ENCODE measurements at places on chromosomes 4 and X.
A peak's percentile ranks its signal among the peaks of the same experiment; 100 is the strongest.

DNA sequence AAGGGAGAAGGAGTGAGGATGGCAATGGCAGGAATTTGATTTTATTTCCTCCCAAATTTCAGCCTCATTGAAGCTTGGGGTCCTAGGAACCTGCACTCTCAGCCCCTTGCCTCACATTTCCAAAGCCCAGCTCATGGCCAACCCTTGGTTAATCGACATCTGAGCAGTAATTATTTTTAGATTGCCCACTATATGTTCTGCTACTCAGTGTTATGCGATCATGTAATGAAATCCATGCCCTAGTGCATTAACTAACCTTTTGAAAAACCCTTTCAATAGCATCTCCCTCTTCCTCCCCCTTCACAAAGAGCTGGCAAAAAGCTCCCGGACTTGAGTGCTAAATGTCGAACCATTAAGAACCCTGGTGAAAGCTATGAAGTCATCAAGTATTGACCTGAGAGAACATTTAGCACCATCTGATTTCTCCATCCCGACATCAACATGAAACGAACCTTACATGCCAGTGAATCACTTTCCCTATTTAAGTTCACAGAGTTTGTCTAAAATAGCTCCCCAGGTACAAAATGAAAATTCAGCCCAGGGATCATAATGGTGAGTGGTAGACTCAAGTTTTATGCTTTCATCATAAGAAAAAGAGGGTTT is 59.2 kb upstream of the RPS6KA3 start:
- no peak for DNase-seq

DNA sequence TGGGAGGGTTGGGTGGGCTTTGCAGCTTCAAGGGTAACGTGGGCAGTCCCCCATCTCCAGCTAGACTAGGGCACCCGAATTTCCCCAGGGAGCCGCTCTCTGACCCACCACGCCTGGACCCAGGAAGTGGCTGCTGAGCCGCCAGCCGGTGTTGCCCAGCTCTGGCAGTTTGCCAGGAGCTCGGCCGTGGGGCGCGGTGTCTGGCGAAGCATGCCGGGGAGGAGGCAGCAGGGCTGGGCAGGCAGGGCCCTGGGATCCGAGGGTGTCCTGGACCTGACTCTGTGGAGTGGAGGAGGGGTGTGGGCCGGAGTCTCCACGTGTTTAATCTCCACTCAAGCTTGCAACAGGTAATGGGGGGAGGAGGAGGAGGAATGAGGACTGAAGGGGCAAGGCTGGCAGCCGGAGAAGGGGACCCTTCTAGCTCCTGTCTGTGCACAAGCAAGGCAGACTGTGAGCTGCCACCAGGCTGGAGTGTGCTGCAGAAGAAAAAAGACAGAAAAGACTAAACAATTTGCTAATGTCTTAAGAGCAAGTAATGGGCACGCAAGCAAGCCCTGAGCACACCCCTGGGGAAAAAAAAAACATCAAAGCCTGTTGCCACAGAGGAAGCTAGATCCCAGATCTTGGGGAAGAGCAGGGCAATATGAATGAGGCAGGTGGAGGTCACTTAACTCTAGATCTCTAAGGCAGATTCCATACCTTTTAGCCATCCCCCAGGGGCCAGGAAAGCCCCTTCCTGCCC is 2.4 kb downstream of the LONRF3 start:
- peak; percentile 4 for DNase-seq

DNA sequence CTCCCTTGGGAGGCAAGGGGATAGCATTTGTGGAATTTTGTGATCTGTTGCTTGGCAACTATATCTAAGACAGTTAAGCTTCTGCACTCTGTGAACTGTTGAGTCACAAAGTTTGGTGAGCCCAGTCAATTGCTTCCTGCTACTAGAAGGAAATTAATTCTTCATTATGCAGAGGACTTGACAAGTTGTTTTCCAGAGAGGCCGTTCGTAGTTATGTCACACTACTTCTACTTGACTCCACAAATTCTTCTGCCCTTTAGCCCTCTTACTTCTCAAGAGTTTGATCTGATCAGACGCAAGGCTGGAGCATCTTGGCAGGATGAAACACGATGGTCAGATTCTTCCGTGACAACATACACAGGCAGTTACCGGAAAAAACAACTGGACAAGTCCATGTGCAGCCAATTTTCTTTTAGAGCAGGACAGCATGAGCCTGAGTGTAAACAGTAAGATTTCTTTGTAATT is at the start of gene C4orf51:
Gene C4orf51 (plus strand): TSS at position 156 of the 465 bp plus-strand sequence. CDS start 58 bp downstream, at position 214.
- DNase-seq, result no peak

- no peak for DNase-seq
Observed at GRCh38 chrX:41677183-41678060, 11.4 kb upstream of the GPR34 start.

DNA sequence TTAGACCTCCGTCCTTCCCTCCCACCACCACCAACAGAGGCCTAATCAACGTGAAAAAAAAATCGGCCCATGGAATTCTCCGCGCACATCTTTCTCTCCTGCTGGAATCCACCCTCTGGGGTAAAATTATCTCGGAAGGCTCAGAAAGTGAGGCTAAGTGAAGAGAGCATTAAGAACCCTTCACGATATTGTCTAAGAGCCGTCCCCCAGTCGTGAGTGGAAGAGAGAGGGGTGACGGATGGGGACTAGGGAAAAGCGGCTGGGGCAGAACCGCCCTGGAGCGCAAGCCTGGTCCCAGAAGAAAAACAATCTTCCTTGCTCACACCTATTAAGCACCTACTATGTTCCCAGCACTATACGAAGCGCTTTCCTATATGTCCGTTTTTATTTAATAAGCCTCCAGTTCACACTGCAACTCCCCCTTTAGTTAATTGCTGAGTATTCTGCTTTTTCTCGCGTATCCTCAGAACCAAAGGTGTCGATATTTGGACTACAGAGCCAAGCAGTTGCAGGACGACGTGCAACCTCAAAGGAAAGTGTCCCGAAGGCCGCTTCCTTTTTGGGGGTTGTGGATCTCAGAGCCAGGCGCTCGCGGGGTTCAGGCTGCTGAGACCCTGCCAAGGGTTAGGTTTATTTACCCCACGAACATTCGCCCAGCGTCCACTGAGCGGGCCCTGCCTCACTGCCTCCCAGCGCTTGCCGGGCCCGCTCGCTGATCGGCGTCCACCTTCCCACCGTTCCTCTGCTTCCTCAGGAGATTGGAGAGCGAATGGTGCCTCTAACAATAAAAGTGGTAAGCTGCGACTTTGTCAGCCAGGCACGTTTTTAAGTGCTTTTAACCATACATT is 889 bp downstream of the MGARP start:
- DNase-seq, result no peak

DNA sequence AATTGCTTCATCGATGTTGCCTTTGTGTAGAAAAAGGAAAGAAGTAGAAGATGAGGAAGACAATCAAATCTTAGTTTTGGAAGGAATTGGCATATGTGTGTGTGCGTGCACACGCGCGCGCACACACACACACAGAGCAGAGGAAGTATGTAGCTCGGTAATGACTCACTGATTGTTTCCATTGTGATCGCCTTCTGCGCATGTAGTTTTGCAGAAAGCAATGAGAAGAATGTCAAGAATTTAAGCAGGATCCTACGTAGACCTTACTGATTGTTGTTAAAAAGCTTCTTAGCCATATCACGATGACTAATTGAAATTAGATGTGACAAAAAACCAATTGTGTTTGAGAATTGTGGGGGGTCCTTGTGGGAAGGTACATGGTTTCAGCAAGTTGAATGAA is 12.8 kb upstream of the LIMCH1 start:
- no peak for DNase-seq

- DNase-seq, result no peak
Observed at GRCh38 chr4:101102114-101102742, 245.1 kb downstream of the PPP3CA start.

DNA sequence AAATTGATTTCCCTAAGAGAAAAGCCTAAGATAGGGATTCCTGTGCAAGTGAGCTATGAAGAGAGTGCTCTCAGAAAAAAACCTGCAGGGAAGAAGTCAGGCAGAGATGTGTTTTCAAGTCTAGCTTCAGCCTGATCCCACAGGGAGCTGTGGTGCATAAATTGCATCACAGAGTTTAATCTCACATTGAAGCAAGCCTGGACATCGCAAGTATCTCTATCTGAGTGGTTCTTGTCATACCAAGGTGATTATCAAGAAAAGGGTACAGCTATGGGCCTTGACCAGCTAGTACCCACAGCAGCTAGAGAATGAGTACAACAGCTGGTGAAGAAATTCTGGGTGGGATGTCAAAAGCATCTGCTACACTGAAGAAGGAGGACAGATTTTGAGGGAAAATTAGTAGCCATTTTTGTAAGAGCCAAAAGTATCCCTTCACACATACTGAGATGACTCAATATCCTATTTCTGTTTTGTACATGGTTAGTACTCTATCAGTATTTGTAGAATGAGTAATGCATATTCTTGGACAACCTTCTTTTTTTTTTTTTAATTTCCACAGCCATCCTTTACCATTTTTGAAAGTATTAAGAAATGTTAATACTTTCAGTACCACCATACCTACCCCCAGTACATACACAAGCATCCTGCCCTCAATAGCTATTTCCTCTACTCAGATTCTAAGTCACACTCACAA is 708.9 kb downstream of the IL1RAPL1 start:
- no peak for DNase-seq

DNA sequence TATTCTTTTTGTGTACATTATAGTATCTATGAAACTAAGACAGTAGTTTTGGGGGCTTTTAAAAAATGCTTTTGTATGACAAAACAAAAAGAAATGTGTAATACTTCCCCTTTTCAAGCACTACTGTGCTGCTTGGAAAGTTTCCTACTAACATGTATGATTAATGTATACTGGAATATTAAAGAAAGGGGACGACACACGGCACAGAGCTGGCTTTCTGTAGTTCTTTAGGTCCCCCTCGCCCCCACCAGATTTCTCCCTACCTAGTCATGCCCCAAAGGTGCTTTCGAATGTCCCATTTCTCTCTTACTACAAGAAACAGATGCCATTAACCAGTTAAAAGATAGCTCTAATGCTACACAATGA is 1.6 kb upstream of the AP1S2 start:
- DNase-seq, result no peak

DNA sequence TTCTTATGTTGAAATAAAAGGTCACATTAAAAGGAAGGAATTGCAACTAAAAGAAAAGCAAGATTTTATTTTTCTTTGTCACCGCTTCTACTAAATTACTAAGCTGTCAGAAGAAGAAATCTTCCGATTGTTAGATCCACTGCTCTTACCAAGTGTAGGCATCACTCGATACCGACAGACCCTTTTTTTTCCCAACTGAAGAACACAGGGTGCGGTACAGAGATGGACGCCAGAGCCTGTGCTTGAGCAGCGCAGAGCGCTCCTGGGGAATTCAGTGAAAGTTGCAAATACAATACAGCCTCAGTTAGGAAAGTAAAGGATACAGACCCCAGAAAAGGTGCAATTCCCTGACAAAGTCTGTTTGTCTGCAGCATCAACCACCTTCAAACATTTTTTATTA is 94.9 kb upstream of the WDR17 start:
- DNase-seq, result no peak

GRCh38 chr4:7697343-7697742 is 242.3 kb downstream of the AFAP1 start:
- no peak for DNase-seq

GRCh38 chr4:138034871-138035270 is 207.3 kb downstream of the SLC7A11 start:
- no peak for DNase-seq

- no peak for DNase-seq
Observed at GRCh38 chr4:17128268-17128667, 229.8 kb upstream of the LDB2 start.

GRCh38 chr4:100880011-100880410 is 362.2 kb upstream of the EMCN start:
- DNase-seq, result no peak

GRCh38 chrX:3576886-3577501 is 136.5 kb downstream of the PRKX start:
- no peak for DNase-seq

- no peak for DNase-seq
Observed at GRCh38 chr4:17510582-17510981, 1.3 kb downstream of the QDPR start.

GRCh38 chr4:38919494-38919893 is 51.9 kb downstream of the FAM114A1 start:
- DNase-seq, result no peak

GRCh38 chrX:41885724-41886123 is 37.6 kb downstream of the CASK start:
- DNase-seq, result no peak

DNA sequence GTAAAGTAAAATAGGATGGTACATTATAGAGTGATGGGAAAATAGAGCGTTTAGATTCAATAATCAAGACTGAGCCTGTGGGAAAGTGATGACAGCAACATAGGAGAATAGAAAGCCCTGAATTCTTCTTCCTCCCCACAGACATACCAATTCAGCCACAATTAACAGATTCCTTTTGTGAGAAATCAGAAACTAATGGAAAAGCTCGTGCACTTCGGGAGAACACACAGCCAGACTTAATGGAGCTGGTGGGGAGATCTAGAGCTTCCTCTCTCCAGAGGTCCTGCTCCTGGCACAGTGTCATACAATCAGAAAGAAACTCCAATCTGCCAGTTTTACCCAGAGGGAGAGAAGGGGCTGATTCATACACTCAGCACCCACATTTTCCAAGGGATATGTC is 676.3 kb upstream of the BOD1L1 start:
- DNase-seq, result no peak

DNA sequence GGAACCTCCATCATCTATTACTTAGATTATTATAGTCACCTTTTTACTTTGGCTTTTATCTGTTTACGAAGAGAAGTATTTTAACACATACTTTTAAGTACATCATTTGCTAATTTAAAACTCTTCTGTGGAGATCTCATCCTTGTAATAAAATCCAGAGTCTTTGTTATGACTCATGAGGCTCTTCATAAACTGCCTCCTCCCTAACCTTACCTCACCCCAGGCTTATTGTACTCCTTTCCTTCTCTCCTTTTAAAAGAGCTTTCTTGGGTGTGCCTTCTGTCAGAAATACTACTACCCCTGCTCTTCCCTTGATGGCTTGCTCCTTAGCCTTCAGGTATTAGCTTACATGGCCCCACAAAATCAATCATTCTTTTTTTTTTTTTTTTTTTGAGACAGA is 6.6 kb downstream of the ARL9 start:
- no peak for DNase-seq

DNA sequence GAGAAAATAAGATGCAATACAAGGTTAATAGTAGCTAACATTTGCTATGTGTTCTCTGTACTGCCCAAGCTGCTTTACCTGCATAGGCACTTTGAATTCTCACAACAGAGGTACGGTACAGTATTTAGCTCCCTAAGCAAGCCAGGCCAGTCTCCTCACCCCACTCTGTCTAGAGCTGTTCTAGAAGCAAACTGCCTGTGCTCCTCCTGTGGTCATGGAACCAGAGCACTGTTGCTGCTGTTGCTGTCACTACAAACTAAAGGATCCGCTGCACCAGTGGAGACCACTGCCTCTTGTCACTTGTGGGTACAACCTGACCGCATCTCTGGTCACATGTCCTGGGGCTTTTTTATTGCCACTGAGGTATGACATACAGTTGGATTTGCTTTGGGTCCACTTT is 19.6 kb downstream of the ZNF330 start:
- no peak for DNase-seq

GRCh38 chrX:56233100-56233499 is 944 bp downstream of the KLF8 start:
- DNase-seq, result no peak

- DNase-seq, result no peak
Observed at GRCh38 chr4:184154199-184154598, 63.5 kb downstream of the ENPP6 start.

All from activated CD4-positive, alpha-beta T cell treated with anti-CD3 and anti-CD28 coated beads, Interleukin-2, amount 50 U/mL, for 24 hours (primary cell).